ENCODE measurements at places on chromosomes 5 and 9.

DNA sequence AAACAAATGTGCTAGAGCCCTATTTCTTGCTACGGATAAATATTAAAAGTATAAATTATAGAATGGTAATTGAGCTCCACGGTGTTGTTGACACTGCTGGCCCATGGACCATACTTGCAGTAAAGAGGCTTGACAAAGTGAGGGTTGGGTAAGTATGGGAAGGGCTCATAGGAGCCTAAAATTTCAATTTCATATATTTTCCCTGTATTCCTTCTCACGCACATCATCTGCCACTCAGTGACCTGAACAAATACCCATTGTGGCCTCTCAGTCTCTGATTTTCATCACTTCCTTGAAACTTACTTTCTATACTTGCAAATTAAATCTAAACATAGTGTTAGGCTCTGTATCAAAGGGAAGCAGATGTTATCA, 116.5 kb downstream of the PIK3R1 start:
- no peak for DNase-seq

- no peak for DNase-seq
Measured at GRCh38 chr5:58739051-58739450, 156.2 kb downstream of the RAB3C start.

- DNase-seq = no peak
Measured at GRCh38 chr5:168723037-168723436, 143.9 kb upstream of the PANK3 start.

GRCh38 chr5:6496207-6496584, 47.5 kb downstream of the UBE2QL1 start:
- DNase-seq = no peak

- DNase-seq = no peak
Measured at GRCh38 chr9:129365196-129365595, 187.1 kb upstream of the IER5L start.
